Brain pericyte (primary cell): ENCODE measurements at places on chromosomes 12 and 14.

- no peak for DNase-seq
Observed at GRCh38 chr14:99394602-99395156, 86.0 kb downstream of the SETD3 start.

GRCh38 chr12:109130297-109131153 is 14.1 kb downstream of the ACACB start:
- DNase-seq: no peak

DNA sequence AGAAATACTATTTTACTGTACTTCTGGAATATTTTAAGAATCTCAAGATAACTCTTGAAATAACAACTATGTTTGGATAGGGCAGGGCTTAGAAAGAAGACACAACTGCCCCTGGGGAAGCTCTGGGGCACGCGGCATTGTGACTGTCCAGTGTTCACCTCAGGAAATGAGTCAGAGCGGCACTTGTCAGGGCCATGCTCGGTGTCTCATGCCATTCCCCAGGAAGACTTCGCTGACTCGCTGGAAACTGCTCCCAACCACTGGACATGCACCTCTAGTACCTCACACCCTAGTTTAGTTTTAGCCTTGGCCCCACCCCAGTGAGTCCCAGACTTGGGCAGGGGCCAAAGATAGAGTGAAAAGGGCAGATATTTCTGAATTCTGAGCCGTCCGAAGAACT is 192.0 kb downstream of the TTC7B start:
- DNase-seq: no peak

- no peak for DNase-seq
Observed at GRCh38 chr12:57093415-57094207, 4.7 kb downstream of the NAB2 start.

DNA sequence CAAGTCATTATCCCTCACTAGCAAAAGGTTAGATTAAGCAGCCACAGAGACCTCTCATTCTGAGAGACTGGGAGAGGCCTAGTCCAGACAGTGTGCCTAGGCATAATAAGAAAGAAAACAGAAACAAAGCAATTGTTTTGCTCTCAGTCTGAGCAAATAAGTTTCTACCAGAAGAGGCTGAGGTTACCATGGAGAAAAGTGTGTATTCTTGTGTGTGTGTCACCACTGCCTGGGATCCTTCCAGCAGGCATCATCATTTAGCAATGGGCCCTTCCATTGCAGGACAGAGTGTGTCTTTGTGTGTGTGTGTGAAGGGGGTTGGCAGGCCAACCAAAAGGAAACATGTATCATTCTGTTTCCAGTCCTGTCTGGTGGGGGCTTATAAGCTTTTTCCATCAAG is 3.7 kb downstream of the EFS start:
- DNase-seq: no peak

GRCh38 chr12:44379831-44380230 is 496.3 kb downstream of the NELL2 start:
- no peak for DNase-seq

DNA sequence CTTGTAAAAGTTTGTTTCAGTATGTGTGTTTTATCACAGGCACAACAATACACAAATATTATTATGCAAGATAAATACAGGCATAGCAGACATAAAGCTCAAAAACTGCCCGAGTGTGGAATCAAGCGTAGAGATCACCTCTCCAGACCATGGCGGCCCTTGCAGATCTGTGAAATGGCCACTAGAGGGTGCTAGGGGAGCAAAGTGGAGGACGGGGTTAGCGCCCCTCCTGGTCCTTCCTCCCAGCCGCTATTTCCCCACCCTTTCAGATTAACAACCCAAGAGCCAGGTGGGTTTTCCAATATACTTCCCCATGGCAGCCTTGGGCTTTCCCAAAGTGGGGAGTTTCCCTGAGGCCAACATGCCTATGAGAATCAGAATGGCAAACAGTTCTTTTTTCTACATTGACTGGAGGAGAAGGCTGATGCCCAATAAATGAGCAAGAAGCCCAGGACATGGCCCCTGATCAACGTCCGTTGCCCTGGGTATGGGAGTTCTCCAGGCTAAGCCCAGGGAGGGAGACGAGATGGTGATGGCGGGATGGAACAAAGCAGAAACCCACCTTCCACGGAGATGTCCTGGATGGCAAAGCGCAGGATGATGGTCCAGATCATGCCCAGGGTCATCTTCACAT is 67.4 kb downstream of the ACTN1 start:
- peak; percentile 27 for DNase-seq

DNA sequence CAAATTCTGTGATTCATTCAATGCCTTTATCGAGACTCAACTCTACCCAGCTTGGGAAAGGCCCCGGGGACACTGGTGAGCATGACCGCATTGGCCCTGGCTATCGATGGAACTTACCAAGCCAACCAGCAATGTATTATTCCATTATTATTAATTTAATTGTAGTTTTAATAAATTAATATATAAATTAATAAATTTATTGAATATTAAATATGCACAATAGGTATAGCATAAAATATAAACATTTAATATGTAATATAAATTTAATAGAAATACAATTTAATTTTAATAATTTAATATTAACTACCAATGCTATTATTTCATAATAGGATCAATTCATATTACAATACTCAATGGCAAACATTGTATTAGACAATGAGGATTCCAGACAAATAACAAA is 163.4 kb downstream of the DPF3 start:
- no peak for DNase-seq

DNA sequence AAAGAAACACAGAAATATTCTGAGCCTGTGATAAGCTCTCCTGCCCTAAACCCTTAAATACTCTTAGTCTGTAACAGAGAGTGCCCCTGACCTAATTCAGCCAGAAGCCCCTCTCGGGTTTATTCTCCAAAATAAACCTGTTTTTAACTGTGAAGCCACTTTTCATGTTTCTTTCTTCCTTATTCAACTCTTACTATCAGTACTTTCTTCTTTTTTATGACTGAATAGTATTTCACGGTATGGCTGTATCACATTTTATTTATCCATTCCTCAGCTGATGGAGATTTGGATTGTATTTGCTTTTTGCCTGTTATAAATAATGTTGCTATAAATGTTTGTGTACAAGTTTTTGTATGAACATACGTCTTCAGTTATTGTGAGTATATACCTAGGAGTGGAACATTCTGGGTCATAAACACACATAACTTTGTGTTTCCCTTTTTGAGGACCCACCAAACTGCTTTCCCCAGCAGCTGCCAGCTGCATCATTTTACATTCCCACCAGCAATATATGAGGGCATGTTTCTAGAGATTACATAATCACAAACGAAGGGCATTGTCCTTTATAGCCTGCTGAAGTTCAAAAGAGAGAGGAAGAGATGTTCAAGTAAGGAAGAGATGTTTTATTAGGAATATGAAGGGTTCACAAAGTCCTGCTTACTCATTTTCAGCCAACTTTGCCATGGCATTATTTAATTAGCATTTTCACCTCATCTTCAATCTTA is 199.4 kb upstream of the NUDT4 start:
- DNase-seq: no peak

DNA sequence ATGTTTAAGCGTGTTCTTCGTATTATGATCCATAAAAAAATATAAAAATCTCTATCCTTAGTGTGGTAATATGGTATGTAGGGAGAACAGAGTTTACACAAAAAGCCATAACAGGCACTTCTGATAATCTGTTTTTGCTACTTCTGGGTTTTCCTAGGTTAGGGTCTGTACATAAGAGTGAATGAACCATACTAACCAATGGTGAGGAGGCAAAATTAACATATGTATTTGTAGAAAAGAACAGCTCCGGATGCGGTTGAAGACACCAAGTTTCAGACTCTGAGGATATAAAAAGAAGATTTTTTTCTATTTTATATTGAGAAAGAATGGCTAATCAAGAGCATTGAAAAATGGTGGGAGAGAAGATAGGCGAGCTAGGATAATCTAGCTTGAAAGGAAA is 40.2 kb upstream of the PPP1R12A start:
- no peak for DNase-seq

DNA sequence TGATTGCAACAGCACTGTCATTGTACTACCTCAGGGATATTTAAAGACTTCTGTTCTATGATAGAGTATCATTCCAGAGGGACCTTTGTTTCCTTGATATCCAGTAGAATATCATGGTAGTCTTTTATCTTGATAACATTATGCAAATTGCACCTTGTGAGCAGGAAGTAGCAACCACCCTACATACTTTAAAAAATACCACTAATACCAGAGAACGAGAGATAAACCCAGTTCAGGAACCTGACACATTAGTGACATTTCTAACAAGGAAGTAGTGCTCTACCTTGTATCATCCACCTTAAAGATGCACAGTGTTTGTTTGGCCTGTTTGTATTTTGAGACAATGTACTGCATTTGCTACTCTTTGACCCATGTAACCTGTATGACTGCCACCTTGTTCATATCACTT is 8.8 kb upstream of the MAP4K5 start:
- DNase-seq: no peak

GRCh38 chr14:54640506-54640905 is 73.6 kb downstream of the SAMD4A start:
- DNase-seq: no peak

DNA sequence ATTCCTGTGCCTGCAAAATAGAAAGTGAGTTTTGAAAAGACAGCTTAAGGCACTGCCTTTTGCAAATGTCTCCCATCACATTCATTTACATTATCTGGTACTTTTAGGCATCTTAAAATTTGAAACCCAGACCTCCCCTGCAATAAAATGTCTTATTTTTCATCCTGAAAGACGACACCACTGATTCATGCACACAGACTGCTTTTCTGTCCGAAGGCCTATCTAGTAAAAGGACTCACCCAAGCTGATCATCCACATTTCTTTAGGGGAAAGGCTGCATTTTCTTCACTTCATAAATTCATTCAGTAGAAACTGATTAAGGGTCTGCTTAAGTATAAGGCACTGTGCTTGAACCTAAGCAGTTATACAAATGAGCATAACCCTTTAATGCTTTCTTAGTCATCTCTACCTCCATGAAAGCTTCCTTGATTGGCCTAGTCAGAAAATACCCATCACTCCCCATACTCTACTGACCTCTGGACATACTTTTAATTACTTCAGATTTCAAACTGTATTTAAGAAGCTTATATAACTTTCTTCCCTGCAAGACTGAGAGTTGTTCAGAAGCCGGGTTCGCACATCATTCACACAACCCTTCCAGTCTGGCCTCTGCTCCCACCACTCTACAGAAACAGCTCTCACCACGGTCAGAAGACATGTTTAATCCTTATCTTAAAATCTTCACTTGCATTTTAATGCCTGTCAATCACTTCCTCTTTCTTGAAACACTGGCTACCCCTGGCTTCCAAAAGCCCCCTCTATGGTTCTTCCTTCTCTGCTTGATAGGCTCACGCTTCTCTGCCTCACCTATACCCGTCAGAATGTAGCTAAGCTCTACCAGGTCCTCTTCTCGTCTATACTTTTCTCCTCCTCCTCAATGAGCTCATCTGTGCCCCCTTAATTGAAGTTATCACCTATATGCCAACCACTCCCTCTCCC is 288.6 kb downstream of the MED13L start:
- DNase-seq: no peak

DNA sequence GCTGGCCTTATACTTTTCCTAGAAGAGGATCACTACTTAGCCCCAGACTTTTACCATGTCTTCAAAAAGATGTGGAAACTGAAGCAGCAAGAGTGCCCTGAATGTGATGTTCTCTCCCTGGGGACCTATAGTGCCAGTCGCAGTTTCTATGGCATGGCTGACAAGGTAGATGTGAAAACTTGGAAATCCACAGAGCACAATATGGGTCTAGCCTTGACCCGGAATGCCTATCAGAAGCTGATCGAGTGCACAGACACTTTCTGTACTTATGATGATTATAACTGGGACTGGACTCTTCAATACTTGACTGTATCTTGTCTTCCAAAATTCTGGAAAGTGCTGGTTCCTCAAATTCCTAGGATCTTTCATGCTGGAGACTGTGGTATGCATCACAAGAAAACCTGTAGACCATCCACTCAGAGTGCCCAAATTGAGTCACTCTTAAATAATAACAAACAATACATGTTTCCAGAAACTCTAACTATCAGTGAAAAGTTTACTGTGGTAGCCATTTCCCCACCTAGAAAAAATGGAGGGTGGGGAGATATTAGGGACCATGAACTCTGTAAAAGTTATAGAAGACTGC is 1.5 kb downstream of the MGAT2 start:
- no peak for DNase-seq

DNA sequence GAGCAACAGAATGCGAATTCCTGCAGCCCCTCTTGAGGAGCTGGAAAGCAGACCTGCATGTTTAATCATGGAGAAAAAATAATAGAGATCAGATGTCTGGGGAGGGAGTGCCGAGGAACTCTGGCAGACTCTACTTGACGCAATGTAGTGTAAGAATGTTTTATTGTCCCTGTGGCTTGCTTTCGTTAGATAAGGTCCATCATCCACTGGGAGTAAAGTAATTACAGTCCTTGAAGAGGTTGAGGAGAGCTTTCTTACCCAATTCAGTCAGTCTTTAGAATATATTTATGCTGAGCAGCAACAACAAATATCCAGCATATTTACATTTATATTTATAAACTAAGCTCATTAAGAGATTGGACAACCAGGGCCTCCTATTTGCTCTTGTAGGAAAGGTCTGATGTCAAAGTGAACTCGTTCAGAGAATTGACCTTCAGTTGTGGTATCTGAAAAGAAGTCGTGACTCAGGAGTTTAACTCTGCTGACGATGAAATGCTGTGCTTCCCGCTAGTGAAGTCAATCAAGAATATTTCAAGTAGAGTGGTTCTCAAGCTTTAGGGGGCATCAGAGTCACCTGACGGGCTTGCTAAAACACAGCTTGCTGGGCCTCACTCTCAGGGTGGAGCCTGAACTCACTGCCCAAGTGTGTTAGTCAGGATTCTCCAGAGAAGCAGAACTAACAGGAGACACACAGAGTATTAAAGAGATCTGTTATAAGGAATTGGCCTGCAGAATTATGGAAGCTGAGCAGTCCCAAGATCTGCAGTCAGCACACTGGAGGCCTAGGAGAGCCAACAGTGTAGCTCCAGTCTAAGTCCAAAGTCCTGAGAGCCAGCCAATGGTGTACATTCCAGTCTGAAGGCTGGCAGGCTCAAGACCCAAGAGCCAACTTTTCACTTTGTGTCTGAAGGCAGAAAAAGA is 139.3 kb upstream of the LMNTD1 start:
- no peak for DNase-seq

DNA sequence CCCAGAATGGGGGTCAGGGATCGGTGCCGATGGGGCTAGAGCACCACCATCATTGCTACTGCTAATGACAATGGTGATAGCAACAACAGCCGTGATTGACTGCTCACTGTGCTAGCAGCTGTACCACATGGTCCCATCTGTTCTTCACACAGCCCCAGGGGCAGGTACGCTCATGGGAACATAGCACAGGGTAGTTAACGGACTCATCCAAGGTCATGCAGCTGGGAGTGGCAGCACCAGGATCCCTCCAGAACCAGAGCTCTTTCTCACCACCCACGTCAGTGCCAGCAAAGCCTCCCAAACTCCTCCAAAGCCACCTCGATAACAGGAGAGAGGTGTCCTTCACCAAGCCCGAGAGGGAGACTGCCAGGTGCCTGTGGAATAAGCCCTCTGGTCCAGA is 11.2 kb upstream of the DYNC1H1 start:
- no peak for DNase-seq
